Activated naive CD8-positive, alpha-beta T cell treated with anti-CD3 and anti-CD28 coated beads for 36 hours (primary cell): ENCODE measurements at places on chromosomes 16 and 17. TPM values are rescaled to one million over a fixed set of nuclear protein-coding genes. Genes with fewer than 3 reads are reported as not detected.

GRCh38 chr17:81052199-81052997 is 17.4 kb downstream of the BAIAP2 start:
- no peak for DNase-seq

- DNase-seq: no peak
Observed at GRCh38 chr16:57194512-57194911, 8.4 kb downstream of the RSPRY1 start.

- no peak for DNase-seq
Observed at GRCh38 chr17:61338000-61338798, 61.4 kb upstream of the TBX2 start.

The MAPT gene
- total RNA-seq: 0.88 TPM

The GGT6 gene
- not detected for total RNA-seq
